ENCODE measurements at places on chromosomes 2 and 18.

GRCh38 chr2:47486841-47487497 is 84.0 kb downstream of the MSH2 start:
- DNase-seq = no peak

- no peak for DNase-seq
Measured at GRCh38 chr2:239600650-239601049, 199.8 kb upstream of the HDAC4 start.

GRCh38 chr18:12659904-12660605 is 2.1 kb upstream of the SPIRE1 start:
- DNase-seq = peak; percentile 58

GRCh38 chr2:6940820-6941219 is 23.6 kb downstream of the RNF144A start:
- no peak for DNase-seq

- no peak for DNase-seq
Measured at GRCh38 chr2:239585422-239585821, 184.6 kb upstream of the HDAC4 start.

DNA sequence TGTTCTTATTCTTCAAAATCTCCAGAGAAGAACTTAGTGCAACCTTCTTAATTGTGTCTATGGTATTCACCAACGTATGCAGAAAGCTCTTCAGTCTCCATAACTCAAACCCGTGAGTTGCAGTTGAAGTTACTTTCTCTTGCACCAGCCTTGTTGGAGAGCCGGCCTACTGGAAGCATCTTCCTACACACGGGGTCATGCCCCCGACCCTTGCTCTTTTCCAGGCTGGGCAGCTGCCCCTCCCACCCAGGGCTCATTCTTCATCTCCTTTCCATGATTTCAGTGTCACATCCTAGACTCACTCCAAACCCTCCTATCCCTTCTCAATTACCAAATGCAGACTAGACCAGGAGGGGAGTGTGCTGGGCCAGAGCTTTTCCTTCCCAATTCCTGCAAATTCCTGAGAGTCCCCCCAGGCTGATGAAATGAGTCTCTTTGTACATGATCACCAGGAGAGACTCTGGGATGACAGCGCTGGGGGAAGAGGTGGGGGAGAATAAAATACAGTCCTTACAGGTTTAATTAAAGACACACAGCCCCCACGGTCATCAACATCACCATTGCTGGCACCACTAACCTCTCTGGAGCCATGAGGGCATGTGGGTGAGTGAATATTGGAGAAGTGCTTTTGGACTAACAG is 75.3 kb downstream of the COLEC12 start:
- DNase-seq = no peak

DNA sequence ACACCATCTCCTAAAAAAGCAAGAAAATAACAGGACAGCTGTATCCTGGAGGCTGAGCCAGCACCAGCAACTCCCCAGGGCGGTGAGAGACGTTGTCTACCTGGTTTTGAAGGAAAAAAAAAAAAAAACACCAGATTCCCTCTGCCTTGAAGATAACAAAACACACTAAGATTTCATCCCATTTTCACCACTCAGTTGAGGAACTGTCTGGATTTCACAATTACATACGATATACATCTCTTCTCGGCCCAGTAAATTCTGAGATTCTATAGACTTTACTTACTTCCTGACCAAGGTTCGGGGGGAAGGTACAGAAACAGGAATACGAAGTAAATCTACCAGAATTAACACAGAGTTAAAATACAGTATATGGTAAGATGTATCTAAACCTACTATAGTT is 8.5 kb downstream of the ZNF516 start:
- DNase-seq = no peak

GRCh38 chr2:71609441-71609840 is 156.1 kb downstream of the DYSF start:
- DNase-seq = no peak

GRCh38 chr2:8753609-8754008 is 71.8 kb downstream of the ID2 start:
- DNase-seq = no peak

DNA sequence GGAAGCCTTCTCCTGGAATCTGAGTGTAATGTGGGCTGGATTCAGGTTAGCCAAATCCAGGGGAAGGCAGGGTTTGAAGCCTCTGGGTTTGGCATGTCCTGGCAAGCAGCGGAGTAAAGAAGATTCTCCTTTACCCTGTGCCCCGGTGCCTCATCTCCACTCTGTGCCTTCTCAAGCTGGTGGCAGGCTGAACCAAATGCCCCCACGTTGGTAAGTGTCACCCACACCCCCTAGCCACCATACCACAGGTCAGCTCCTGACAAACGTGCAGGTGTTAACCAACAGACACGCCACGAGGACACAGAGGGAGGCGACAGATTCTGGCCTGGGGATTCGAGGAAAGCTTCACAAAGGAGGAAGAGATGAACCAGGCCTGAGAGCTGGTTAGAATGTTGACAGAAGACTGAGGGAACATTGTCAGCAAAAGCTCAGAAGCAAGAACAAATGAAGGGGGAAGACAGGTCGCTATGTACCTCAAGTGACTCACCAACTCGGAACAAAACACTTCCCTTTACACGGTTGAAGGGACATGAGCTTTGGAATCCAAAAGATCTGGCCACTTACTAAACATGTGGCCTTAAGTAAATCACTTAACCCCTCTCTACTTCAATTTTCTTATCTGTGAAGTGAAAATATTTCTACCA is 85.2 kb upstream of the LCLAT1 start:
- no peak for DNase-seq

DNA sequence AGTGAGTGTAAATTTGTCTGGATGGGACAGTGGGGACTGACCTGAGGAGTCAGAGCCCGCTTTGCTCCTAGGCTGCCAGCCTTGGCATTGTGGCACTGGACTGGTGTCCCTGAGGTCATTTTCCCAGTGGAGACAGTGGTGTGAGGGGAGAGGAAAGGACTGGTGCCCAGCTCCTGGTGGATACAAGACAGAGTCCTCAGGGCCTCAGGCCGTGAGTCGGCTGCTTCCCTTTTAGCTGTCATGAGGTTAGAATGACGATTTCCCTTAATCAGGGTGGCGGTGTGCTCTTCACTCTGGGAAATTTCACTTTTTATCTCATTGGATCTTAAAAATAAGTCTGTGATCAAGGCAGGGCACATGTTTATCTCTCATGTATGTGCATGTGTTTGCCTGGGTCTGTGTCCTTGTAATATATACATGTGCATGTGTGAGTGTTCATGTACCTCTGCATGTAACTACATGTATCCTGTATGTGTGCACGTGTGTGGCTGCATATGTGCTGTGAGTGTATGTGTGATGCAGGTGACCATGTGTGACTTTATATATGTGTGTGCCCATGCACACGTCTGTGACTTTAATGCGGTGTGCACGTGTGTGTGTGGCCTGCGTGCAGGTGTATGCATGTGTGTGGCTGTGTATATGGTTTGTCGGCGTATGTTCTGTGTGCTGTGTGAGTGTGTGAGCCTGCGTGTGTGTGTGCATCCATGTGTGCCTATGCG is 55.7 kb downstream of the GLI2 start:
- DNase-seq = no peak

DNA sequence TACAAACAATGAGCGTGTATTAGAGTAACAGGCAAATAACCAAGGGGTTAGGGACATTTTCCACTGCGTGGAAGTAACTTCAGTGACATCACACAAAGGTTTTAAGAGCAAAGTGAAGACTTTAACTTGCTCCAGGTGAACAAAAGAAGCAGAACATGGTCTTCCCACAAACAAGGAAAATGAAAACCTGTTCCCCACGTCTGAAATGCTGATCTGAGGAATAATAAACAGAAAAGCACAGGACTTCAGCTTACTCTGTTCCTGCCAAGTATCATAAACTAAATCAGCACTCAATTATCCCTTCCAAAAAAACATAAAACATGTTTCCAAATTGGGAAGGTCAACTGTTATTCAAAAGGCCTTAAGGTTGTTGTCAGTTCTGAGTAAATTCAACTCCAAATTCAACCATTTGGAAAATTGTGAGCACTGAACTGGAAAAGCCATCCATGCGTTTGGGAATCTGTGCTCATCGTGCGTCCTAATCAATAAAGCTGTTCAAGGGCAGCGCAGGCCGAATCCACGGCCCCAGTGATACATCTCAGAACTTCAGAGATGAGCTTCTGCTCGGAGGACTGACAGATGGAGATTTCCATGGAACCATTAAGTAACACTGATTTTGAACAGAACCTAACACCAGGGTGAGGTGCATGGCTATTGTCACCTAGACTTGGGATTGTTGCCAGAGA is 7.7 kb upstream of the SNTG2 start:
- DNase-seq = no peak

DNA sequence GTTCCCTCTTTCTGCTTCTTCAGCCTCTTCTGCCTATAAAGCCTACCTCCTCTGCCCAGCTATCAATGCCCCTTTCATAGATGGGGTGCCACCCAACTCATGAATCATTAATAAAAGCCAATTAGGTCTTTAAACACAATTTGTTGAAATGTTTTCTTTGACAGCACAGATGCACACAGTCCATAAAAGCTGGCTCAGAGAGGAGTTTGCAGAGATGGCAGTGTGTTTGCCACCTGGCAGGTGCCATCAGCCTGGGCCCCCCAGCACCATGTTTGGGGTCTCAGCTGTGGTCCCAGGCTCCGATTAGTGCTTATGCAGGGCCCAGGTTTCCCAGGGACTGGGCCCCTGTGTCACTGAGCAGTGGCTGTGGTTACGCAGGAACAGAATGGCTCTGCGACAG is 7.9 kb upstream of the MC2R start:
- no peak for DNase-seq

- DNase-seq = no peak
Measured at GRCh38 chr18:11661430-11661829, 27.6 kb upstream of the GNAL start.

DNA sequence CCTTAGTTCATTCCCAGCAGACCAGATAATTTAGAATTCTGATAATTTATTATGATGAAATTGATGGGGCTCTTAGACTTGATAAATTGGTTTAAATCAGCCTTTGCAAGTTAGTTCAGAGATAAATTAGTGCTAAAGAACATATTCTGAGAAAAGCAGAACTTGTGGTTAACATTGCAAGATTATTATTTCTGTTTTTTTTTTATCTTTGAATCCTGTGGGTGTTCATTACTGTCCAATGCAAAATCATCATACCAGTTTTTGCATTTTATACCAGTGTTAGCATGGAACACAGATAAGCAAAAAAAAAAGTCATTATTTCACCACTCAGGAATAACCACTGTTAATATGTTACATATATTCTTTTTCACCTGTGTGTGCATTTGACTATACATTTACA is 9.1 kb downstream of the SEPTIN2 start:
- no peak for DNase-seq

DNA sequence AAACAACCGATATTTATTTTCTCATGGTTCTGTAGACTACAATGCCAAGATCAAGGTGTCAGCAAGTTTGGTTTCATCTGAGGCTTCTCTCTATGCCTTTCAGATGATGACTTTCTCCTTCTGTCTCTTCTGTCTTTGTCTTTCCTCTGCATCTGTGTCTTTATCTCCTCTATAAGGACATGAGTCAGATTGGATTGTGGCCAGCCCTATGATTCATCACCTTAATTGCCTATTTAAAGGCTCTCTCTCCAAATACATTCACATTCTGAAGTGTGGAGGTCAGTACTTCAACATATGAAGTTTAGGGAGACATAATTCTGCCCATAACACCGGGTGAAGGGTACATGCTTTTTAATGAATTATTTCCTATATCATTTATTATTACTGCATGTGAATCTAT is 71.2 kb upstream of the CNTNAP5 start:
- no peak for DNase-seq

DNA sequence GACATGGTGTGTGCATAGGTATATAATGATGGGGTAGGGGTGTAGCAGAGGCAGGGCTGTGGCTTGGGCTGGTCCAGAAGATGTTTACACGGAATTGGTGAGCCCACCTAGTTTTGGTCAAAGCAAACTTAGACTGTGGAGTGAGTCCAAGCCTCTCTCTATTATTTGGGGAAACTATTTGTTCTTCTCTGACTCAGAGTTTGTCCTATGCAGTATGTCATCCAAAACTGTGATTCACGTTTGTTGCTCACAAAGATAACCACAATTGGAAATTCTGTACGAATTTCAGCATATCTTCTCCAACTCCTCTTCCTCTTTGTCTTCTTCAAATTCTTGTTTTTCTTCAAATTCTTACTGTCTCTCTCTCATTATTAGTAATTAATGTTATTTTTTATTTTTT is 292.9 kb downstream of the XIRP2 start:
- DNase-seq = no peak

GRCh38 chr2:55587-56448 is 9.5 kb upstream of the FAM110C start:
- no peak for DNase-seq

- no peak for DNase-seq
Measured at GRCh38 chr2:226652983-226653765, 146.4 kb downstream of the IRS1 start.

DNA sequence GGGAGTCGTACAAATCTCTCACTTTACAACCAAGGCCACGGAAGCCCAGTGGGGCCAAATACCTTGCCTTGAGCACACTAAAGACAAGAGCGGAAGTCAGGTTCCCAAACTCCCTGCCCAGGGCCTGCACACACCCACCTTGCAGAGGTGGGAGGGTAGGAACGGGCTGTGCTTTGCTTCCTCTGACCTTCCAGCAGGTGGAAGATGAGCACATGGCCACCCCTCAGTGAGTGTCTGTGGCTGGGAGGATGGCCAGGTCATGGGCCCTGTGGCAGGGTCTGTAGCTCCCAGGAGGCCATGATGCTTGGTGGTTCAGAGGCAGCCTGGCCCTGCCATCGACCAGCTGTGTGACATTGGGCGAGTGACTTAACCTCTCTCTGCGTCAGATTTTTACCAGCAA is 218.2 kb downstream of the ZBTB7C start:
- no peak for DNase-seq

DNA sequence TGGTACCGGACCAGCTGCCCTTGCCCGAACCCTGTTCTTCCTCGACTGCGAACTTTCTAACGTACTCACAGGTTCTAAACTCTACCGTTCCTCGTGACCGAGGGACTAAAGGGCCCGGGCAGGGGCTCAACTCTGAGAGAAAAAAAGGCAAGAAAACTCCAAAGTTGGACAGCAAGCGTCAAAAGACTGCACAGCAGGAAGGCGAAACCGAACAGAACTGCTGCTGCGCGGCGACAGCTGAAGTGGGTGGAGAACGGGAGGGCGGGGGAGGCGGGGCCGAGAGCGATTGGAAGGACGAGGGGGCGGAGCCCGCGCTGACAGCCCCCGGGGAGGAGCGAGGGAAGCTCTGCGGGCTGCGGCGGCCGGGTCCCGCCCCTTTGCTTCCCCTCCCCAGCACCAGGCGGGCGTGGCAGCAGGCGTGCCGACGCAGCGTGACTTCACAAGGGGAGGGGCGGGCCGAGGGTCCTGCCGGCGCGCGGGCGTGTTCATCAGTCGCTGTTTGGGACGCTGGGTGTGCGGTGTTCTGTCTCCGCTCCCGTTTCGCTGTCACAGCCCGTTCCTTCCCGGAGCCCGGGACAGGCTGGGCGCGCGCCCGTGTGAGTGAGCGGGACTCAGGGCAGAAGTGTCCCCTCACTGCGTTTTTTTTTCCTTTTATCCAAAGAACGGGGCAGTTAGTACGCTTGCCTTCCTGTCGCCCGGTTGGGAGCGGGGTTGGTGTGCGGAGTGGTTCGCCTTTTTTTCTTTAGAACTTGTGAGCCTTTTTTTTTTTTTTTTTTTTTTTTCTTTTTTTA is at the start of gene NABP1:
TSS of gene NABP1 (plus strand) at position 491 of the 791 bp plus-strand sequence. CDS start 479 bp downstream, outside the sequence.
- peak; percentile 99 for DNase-seq

Measured in neural progenitor cell (in vitro differentiated cells).